Right lung (tissue), 10 donors: ENCODE measurements at places on chromosomes 2 and 18. TPM values are rescaled to one million over a fixed set of nuclear protein-coding genes. Genes with fewer than 3 reads are reported as not detected.
A peak's percentile ranks its signal among the peaks of the same experiment; 100 is the strongest.

ACMSD gene
- polyA plus RNA-seq, result 1.6 TPM

IL18RAP gene
- 1.2 TPM for polyA plus RNA-seq

FKBP1B gene
- 14.3 TPM for polyA plus RNA-seq

RELCH gene
- 39.5 TPM for polyA plus RNA-seq

CHST9 gene
- 3.8 TPM for polyA plus RNA-seq

ANO7 gene
- 2.3 TPM for polyA plus RNA-seq

CROCC2 gene
- 0.95 TPM for polyA plus RNA-seq

C2orf66 gene
- polyA plus RNA-seq, result 0.40 TPM

SRD5A2 gene
- 0.73 TPM for polyA plus RNA-seq

RAX gene
- not detected for polyA plus RNA-seq

KIAA2012 gene
- polyA plus RNA-seq, result 1.5 TPM

HOXD13 gene
- polyA plus RNA-seq, result not detected

ALKAL2 gene
- 12.6 TPM for polyA plus RNA-seq

DNA sequence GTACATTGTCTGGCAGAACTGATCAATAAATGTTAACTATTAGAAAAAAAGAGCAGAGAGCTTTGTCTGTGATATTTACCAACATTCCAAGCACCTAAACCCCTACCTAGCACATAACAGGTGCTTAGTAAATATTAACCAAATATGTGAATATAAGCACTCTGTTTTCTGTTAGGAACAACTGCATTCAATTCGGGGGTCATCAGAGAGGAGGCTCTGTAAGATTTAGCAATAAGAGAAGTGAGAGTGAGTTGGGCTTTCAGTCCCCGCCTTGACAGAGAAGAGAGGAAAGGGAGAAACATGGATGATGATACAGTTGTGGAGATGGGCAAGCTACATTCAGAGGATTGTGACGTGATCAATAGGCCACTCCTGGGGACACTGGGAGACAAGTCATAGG, 47.7 kb downstream of the MYOM1 start:
- no peak for DNase-seq

DNA sequence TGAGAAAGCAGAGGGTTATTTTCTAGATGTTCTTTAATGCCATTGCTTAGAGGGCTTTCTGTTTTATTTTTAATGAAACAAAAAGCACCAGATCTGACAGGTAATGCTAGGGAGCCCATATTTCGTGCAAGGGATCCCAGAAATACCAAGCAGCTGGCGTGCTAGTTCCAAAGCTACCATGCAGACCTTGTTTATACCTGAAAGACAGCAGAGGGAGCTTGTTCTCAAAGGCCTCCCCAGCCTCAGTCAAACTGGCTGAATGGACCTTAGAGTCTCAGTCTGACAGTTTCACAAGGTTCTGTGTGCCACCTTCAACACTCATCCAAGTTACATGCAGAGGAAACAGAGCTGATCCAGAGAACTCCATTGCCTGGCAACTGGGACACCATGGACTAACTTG, 48.6 kb downstream of the GALNT14 start:
- DNase-seq, result no peak

DNA sequence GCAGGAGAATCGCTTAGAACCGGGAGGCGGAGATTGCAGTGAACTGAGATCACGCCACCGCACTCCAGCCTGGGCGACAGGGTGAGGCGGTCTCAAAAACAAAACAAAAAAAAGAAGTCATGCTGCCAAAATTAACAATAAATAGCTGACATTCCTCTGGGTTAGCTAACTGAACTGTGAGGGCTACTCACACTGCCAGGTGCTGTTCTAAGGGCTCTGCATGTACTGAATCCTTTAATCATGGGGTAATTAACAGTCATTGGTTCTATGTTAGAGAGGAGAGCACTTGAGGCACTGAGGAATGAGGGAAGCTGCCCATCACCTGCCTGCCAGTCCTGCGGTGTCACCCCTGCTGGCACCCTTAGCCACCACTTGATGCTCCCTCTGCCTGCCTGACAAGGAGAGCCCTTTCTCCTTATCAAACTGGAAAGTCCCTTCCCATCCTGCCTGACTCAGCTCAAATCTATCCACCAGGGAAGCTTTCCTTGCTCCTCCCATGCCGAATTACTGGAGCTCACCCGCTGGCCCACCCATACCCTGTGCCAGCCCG, 73.0 kb upstream of the RIOK3 start:
- DNase-seq, result no peak

GRCh38 chr18:78238404-78239089, 741.1 kb upstream of the SALL3 start:
- DNase-seq, result no peak

- no peak for DNase-seq
These were observed 8.0 kb downstream of the COPS9 start for GRCh38 chr2:240127911-240128607.

DNA sequence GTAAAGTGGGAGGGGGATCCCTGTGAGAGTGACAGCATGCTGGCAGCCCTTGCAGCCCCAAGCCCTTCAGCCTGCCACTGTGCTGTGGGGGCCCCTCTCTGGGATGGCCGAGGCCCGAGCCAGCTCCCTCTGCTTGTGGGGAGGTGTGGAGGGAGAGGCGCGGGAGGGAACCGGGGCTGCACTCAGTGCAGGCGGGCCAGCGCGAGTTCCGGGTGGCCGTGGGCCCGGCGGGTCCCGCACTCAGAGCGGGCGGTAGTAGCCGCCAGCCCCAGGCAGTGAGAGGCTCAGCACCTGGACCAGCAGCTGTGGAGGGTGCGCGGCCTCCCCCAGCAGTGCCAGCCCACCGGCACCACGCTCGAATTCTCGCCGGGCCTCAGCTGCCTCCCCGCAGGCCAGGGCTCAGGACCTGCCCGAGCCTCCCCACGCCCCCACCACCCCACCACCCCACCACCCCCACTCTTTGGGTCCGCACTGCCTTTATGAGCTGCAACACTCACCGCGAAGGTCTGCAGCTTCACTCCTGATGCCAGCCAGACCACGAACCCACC, 208.1 kb downstream of the CDH19 start:
- DNase-seq, result no peak

DNA sequence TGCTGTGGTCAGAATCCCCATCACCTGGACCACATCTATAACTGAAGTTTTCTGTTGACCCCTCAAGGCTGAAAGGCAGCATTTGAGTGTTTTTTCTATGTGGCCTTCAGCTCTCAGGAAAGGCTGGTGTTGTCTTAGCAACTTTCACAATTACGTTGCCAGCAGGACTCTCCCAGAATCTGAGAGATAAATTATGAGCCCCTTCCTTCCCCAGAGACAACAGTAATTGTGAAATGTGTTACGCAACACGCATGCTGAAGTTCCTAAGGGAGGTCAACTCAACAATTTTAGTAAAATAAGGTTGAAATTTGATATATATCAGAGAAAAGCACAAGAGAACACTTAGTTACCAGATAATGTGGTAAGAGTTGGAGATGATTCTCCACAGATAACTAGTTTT, 216.5 kb upstream of the SLC8A1 start:
- DNase-seq, result no peak

- DNase-seq, result peak; percentile 95
These were observed 199.3 kb upstream of the EPAS1 start for GRCh38 chr2:46097714-46098480.

DNA sequence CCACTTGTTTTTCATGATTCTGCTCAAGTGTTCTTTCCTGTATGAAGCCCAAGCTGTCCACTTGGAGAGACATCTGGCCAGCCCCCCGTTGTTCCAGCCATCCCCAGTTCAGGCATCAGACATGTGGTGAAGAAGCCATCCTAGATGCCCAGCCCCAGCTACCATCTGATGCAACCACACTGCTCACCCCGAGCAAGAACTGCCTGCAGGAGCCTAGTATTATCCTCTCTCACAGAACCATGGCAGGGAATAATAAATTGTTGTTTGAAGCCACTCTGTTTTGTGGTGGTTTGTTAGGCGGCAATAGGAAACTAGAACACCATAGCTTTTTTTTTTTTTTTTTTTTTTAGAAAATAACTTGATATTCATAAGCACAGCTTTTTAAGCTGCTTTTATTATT, 19.5 kb upstream of the DARS1 start:
- DNase-seq, result no peak

DNA sequence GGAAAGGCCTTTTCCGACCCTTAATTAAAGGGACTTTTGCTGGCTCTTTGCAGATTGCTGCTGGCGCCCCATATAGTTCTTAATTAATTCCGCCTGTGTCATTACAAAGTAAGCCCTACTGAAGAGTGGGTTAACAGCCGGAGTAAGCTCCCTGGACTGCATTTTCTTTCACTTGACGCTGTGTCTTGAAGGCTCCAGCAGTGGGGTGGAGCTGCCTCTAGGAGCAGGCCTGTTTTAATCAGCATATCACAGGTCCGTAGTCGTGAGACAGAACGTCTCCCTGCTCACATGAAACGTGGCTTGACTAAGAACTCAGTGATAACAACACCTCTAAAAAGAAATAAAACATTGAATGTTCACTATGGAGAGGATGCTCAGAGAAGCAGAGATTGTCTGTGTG, 329.9 kb upstream of the RAB12 start:
- no peak for DNase-seq

GRCh38 chr2:136139631-136140030, 21.7 kb upstream of the CXCR4 start:
- DNase-seq, result no peak

- no peak for DNase-seq
These were observed 219.8 kb downstream of the ZRANB3 start for GRCh38 chr2:135311268-135311667.

DNA sequence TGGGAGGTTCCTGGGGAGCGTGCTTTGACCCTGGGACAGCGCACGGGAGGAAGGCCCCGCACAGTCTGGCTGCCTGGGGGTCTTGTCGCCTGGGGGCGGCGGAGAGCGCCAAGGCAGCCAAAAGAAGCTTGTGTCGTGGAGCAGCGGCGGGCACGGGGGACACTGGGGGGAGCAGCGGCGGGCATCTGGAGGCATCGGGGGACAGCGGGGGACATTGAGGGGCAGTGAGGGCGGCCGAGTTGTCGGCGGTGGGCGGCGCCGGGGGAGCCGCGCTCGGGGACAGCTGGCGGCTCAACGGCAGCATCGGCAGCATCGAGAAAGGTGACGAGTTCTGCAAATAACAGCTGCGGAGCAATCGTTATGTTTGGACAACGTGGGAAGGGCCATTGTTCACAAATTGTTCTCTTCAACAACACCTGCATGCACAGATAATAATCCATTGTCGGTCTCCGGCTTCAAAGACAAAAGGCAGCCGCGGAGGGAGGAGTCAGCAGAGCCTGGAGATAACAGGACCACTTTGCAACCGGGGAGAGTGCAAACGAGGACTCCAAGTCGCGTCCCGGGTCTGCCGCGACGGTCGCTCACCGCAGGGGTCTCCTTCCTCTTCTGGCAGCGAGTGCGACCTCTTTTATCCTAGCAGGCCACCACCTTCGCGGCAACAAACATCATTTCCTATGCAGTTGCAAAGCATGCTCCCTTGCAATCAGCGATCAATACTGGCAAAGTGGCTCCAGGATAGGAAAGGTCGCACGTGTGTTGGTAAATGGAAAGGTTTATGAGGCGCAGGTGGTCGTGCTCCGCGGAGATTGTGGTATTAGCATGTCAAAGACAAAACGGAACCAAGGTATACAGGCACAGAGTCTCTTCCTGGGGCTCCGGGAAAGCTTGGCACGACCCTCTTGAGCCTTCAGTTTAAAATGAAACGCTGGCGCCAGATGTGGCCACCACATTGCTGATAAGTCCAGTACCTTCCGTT, 132.3 kb upstream of the DLX2 start:
- no peak for DNase-seq

DNA sequence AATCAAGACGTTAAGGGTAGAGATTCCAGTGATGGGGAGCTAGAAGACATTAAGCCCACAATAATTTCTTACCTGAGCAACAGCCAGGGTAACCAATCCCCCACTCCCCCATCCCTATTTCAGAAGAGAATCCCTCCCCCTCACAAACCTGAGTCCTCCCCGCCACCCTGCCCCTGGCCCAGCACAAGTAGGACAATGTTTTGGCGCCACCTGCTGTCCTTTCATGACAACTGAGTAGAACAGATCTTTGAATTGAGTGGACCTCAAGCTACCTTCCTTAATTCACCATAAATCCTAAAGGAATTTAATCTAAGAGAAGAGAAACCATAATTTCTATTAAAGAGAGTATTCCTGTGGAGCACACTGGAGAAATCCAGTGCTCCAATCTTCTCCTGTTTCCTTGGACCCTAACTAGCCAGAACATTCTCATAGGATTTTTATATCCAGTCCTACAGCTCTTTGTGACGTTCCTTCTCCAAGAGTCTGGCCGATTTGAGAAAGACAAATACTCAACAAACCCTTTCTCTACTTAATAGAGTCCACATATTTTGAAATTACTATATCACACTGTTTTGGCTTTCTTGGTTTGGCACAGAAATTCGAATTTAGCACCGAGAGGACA, 41.1 kb downstream of the NHEJ1 start:
- peak; percentile 39 for DNase-seq

GRCh38 chr2:74374509-74375205, 5.5 kb downstream of the DCTN1 start:
- peak; percentile 46 for DNase-seq

GRCh38 chr18:62277045-62277444, 48.1 kb upstream of the TNFRSF11A start:
- no peak for DNase-seq

GRCh38 chr2:209382775-209383174, 41.1 kb upstream of the MAP2 start:
- DNase-seq, result no peak

GRCh38 chr2:96325041-96325883, at the start of gene ITPRIPL1:
ITPRIPL1 (plus strand) TSS chr2:96325317; CDS start chr2:96325840, 523 bp downstream.
- no peak for DNase-seq

GRCh38 chr2:86791573-86791972, 860 bp upstream of the CD8A start:
- no peak for DNase-seq

- DNase-seq, result no peak
These were observed 278.5 kb upstream of the HNRNPA3 start for GRCh38 chr2:176934131-176934530.

GRCh38 chr2:85415980-85416650, 2.4 kb upstream of the SH2D6 start:
- no peak for DNase-seq

DNA sequence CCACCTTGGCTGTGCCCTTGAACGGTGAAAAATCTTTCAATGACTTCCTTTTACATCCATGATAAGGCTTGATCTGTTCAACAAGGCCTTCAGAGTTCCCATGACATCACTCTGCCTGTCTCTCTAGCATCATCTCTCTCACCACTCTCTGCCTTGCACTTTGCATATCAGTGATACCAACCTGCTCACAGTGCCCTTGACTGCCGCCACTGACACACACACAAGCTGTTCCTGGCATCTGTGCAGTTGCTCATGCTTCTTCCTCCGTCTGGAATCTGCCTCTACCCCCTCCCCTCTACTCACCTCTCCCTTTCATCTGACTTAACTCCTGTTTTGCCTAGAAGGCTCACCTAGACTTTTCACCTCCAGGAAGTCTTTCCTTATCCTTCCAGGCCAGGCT, 79.1 kb upstream of the SEC11C start:
- no peak for DNase-seq
